ENCODE measurements at places on chromosomes 2 and 18.

GRCh38 chr18:69715191-69715795 is 232.4 kb downstream of the CD226 start:
- DNase-seq, result no peak

DNA sequence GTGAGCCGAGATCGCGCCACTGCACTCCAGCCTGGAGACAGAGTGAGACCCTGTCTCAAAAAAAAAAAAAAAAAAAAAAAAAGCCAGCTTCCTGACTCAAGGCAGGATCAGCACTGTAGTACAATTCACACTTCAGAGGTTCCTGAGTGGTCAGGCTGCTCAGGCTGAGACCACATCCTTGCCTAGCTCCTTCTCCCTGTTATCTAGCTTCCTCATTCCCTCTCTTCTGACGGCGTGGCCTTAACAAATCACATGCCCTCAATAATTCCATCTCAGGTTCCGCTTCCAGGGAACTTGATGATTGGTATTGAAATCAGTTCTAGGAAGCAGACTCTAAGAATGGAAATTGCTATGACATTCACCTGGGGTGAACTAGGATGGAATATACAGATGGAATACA is 29.8 kb upstream of the KDM3A start:
- DNase-seq, result no peak

DNA sequence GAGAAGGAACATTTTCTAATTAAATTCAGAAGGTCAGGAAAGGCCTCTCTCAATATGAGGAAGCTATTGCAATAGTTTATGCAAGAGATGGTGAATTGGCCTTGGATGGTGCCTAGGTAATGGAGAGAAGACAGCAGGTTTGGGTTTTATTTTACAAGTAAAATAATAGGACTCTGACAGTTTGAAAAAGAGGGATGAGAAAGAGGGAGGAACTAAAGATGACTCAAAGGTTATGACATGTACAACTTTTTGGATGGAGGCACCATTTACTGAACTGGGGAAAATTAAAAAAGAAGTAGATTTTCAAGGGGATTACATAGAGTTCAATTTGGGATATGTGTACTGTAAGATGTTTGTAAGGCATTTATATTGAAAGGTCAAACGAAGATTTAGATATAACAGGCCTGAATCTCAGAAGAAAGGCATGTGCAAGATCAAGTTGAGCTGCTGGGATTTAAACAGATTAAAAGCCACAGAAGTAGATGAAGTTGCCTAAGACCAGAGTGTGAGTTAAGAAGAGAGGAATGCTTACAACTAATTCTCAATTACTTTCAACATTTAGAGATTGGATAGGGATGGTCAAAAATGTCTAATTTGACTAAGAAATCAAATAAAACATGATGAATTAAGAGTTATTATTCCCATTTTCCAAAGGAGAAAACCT is 12.3 kb upstream of the ASNSD1 start:
- DNase-seq, result peak; percentile 58

DNA sequence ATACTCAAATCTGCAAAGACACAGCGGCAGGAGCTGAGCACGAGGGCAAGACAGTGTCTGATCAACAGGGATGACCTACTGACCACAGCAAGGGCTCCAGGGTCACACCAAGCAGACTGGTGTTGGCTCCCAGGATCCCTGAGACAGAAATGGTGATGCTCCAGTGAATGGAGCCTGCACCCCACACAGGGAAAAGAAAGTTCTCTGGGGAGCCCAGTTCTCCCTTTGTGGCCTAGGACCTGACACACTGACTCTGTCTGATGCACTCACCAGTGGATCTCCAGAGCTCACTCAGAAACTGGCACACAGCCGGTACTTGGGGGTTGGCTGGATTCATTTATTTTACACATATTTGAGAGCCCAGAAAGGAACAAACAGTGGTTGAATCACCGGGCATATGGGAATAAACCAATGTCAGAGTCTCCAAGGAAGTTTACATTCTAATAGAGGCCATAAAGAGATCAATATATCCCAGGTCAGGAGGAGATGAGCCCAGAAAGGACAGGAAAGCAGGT is 215.6 kb upstream of the ARL4C start:
- peak; percentile 10 for DNase-seq
